ENCODE measurements at places on chromosomes 3 and 15. TPM values are rescaled to one million over a fixed set of nuclear protein-coding genes. Genes with fewer than 3 reads are reported as not detected.

Gene RASL12
- 13.7 TPM for polyA plus RNA-seq

Gene SLCO2A1
- polyA plus RNA-seq: 8.3 TPM

Gene CTXN2
- not detected for polyA plus RNA-seq

Gene MOBP
- polyA plus RNA-seq: not detected

Gene MED12L
- polyA plus RNA-seq: 0.06 TPM

Gene GUCA1C
- 2.2 TPM for polyA plus RNA-seq

Gene MASP1
- 84.1 TPM for polyA plus RNA-seq

Gene AGBL1
- under 0.01 TPM for polyA plus RNA-seq

Gene LDHAL6B
- polyA plus RNA-seq: not detected

Gene SEMA7A
- polyA plus RNA-seq: 0.98 TPM

Gene ISLR2
- 4.6 TPM for polyA plus RNA-seq

Gene CCDC80
- polyA plus RNA-seq: 10.4 TPM

Gene C2CD4A
- polyA plus RNA-seq: not detected

Gene ITIH1
- polyA plus RNA-seq: not detected

Gene ZPLD1
- polyA plus RNA-seq: not detected

Gene ISLR
- polyA plus RNA-seq: 9.1 TPM

Gene SPTBN5
- 1.3 TPM for polyA plus RNA-seq

Data from heart left ventricle (tissue), 16 donors.